ENCODE measurements at places on chromosomes 2 and 18. TPM values are rescaled to one million over a fixed set of nuclear protein-coding genes. Genes with fewer than 3 reads are reported as not detected.

- DNase-seq: no peak
These were observed 590.9 kb downstream of the IRS1 start for GRCh38 chr2:226208726-226209125.

Gene SPAST
- total RNA-seq: 7.4 TPM

Gene SLC23A3
- total RNA-seq: 0.94 TPM

GRCh38 chr2:169509298-169509885 is at the start of gene KLHL41:
Gene KLHL41, plus strand, starts transcription at chr2:169509702. Its CDS starts 77 bp downstream, at chr2:169509779.
- no peak for DNase-seq

Gene SLC16A14
- 0.71 TPM for total RNA-seq

Gene LYPD1
- not detected for total RNA-seq

- DNase-seq: no peak
These were observed 2.3 kb upstream of the MAB21L4 start for GRCh38 chr2:240898108-240898730.

DNA sequence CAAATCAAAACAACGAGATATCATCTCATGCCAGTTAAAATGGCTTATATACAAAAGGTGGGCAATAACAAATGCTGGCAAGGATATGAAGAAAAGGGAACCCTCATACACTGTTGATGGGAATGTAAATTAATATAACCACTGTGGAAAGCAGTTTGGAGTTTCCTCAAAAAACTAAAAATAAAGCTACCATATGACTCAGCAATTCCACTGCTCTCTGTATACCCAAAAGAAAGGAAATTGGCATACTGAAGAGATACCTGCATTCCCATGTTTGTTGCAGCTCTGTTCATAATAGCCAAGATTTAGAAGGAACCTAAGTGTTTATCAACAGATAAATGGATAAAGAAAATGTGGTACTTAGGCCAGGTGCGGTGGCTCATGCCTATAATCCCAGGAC is 124.8 kb downstream of the MSTN start:
- DNase-seq: no peak

DNA sequence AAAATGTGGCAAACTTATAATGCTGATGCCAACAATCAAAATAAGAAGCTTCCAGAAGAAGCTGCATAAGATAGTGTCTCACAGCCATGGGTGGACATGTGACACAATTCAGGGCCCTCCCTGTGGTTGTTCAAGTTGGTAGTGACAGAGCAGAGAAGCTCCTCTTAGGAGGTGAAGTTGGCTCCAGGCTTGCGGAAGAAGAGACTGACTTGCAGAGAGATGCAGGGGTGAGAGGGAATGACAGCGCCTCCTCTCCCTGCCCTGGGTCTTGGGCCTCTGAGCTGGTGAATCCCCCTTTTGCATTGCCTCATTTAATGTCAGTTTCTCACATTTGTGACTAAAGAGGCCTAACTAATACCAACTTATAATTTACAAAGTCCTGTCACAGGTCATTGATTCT is 23.0 kb upstream of the RHOB start:
- no peak for DNase-seq

DNA sequence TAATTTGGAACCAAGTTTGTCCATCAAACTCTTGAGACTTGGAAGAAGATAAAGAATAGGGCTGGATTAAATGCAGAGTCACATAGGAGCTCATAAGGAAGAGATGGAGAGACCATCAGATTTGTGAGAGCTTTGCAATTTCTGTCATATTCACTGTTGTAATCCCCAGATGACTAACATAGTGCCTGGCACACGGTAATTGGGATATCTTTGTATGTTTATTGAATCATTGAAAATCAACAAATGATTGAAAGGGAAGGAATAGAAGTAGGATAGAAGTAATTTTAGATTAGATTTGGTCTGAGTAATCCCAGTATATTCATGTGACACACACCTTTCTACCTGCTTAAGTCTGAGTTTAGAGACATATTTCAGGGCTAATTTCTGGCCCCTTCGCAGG is 75.4 kb downstream of the LCLAT1 start:
- no peak for DNase-seq

Gene NLRC4
- total RNA-seq: not detected

Gene KIAA2012
- not detected for total RNA-seq

DNA sequence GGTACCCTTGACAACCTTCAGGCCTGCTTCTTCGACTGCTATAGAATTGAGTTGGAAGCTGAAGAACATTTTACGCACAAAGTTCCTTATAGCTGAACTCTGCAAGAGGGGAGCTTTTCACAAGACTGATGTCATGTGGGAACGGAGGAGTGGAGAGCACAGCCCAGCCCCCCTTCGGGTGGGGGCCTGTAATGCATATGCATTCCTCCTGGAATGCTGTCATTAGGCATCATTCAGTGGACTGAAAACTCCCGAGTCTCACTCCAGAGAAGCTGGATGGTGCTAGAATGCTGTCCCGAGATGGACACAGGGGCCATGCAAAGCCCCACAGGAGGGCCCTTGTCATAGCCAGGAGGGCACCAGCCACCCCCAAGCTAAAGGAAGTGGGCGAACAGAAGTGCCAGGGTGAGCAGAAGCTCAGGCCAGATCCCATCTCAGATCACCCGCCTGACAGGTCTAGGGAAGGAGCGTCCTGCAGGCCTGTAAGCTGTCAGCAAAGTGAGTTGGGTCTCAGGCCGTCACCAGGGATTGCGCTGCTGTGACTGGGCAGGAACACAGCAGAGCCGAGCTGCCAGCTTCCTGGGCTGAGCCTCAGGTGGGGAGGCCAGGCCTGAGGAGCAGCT is 43.8 kb upstream of the RBM44 start:
- DNase-seq: no peak

- peak; percentile 61 for DNase-seq
These were observed 17.5 kb downstream of the STAT1 start for GRCh38 chr2:190996338-190996946.

DNA sequence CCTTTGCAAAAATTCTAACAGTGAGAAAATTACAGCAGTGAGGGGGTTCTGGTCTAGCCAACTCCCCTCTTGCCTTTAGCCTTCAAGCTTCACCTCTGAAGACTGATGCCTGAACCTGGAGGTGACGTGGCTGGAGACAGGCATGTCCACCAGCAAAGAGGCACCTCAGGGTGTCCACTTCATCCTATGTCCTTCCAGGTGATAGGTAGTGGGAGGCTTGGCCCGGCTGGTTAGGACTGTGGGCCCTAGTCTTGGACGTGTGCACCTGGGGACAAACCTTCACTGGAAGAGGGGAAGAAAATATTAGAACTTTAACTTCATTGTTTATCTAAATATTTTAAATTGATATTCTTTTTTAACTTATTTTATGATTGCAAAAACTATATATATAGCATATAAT is 35.5 kb upstream of the EDAR start:
- no peak for DNase-seq

DNA sequence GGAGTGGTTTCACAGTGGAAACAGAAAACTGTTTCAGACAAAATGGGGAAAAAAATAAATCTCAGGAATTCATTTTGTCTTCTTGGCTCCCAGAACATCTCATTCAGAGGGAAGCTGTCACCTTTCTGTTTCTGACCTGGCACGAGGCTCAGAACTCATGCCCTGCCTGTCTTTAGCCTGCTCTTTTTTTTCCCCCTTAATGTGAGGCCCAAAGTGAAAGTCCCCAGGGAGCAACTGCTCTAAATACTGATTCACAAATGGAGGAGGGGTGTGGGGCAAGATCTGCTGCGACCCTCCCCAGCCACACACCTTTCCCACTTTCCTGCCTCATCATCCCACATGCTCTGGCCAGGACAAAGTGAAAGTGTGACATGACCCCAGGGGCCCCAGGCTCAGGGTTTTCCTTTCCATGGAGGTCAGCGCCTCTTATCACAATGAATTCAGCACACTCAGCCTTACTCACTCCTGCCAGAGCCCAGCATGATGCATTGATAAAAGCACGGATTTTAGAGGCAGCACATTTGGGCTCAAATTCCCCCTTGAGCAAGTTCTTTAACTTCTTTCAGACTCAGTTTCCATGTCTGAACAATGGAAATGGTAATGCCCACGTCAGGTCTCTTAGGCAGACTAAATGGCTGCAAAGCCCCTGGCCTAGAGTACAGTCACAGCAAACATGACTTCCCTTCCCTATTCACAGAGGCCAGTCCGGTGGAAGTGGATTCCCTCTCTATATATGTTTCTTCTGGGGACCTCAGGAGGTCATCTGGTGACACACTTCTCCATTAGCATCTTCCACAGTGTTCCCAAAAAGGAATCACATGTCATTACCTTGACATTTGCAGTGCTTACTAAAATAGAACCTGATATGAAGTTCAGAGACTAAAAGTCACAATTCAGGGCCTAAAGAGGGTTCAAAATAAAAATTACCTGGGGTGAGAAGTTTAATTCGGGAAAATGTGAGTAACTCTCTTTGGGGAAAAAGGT is 55.3 kb upstream of the TMEM163 start:
- no peak for DNase-seq

DNA sequence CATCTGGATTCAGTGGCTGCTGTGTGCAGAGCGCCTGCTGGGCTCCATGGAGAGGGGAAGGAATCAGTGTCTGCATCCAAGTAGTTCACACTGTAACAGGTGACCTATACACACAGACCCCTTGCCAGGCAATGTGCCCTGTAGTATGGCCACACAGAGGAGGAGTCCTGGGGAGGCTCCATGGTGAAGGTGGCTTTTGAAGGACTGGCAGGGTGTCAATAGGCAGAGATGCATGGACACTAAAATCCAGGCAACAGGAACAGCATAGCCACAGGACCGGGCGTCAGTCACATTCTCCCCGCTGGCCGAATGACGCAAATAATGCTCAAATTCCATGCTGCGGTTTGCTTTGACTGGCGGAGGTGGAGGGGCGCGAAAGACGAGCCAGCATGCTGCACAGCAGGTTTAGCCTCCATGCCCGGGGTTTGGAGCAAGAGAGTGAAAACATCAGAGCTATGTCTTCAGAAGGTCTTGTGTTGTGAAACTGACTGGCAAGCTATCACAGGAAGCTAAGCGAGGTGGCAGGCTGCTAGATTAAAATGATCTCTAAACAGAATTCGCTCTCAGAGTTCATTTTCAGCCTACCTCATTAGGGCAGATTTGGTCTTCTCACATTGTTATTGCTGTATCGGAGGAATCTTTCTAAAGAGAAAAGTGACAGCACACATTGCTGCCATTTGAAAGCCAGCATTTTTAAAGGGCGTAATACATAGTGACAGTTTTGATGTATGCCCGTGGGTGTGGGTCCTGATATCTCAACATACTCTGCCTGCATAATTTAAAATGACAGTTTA is 1.2 kb upstream of the CHMP1B start:
- DNase-seq: peak; percentile 78

DNA sequence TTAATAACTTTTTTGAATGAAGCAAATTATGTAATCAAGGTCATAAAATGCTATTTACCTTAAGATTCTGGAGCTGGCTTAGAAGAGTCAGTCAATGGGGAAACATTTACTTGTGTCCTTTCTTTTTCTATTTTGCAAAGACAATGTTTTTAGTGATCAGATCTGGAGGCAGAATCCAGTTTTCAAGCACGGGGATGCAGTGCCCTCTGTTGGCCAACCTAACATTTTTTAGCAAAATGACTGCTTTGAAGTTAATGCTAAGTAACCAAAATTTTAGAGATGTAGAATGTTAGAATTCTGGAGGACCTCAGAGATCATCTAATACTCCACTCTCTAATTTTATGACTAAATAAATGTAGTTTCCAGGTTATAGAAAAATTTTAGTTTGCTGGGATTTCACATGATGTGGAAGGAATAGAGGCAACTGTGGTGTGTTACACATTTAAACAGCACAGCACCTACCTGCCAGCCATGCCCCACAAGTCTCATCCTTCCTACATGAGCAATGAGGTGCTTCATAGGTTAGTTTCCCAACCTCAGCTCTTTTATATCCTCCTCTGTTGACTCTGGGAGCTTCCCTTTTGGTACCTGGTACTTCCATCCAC is 23.6 kb upstream of the SLC9A4 start:
- DNase-seq: peak; percentile 74

Gene CHRNG
- not detected for total RNA-seq

- no peak for DNase-seq
These were observed 52.1 kb downstream of the POLE4 start for GRCh38 chr2:75010571-75010970.

GRCh38 chr2:169963786-169964185 is 136.5 kb downstream of the UBR3 start:
- no peak for DNase-seq

Gene DQX1
- total RNA-seq: not detected

Gene UPP2
- total RNA-seq: not detected

Gene ST8SIA5
- total RNA-seq: not detected

Gene LHCGR
- not detected for total RNA-seq

Gene UGT1A4
- total RNA-seq: not detected

Gene FOXD4L1
- total RNA-seq: not detected

Gene BOLL
- total RNA-seq: not detected

DNA sequence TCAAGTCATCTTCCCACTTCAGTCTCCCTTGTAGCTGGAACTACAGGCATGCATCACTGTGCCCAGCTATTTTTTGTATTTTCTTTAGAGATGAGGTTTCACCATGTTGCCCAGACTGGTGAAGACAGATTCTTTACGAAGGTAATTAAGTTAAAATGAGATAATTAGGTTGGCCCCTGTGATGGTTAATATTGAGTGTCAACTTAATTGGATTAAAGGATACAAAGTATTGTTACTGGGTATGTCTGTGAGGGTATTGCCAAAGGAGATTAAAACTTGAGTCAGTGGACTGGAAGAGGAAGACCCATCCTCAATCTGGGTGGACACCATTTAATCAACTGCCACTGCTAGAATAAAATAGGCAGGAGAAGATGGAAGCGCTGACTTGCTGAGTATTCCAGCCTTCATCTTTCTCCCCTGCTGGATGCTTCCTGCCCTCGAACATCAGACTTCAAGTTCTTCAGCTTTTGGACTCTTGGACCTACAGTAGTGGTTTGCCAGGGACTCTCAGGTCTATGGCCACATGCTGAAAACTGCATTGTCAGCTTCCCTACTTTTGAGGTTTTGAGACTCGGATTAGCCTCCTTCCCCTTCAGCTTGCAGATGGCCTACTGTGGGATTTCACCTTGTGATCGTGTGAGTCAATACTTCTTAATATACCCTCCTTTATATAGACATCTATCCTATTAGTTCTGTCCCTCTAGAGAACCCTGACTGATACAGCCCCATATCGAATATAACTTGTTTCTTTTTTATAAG is 269.1 kb downstream of the TMX3 start:
- no peak for DNase-seq
